Pancreas (tissue), 10 donors: ENCODE measurements at places on chromosomes 5 and 9.
A peak's percentile ranks its signal among the peaks of the same experiment; 100 is the strongest.

DNA sequence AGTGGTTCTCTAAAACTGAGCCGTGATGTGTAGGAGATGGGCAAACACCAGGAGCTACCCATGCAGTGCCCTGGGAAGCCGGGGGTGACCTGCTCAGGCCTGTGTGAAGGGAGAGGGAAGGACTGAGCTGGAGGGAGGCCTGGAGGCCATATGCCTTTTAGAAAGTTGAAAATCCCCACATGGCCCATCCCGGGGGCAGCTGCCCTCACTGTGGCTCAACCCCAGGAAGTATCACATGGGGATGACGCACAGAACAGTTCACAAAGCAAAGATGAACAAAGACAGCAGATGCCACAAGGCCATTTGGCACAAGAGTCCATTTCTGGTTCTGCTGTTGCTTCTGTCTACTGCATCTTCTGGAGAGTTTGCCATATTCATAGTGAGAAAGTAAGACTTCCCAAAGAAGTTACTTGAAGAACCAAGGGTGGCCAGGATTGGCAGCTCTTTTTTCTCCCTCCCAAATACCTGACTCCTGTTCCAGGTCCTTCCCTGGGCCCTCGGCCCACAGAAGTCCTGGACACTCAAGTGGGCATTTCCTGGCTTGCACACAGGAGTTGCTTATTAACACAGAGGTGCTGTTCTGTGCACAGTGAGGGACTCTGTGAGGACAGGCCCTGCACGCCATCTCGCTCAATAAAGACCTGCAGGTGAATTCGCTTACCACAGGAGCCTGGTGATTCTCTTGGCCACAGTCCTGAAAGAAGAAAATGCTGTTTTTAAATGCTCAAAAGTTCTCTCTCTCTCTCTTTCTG, 25.1 kb downstream of the ACSL6 start:
- DNase-seq = peak; percentile 17

- DNase-seq = no peak
Measured at GRCh38 chr5:75167345-75167744, 69.3 kb downstream of the ANKRD31 start.

DNA sequence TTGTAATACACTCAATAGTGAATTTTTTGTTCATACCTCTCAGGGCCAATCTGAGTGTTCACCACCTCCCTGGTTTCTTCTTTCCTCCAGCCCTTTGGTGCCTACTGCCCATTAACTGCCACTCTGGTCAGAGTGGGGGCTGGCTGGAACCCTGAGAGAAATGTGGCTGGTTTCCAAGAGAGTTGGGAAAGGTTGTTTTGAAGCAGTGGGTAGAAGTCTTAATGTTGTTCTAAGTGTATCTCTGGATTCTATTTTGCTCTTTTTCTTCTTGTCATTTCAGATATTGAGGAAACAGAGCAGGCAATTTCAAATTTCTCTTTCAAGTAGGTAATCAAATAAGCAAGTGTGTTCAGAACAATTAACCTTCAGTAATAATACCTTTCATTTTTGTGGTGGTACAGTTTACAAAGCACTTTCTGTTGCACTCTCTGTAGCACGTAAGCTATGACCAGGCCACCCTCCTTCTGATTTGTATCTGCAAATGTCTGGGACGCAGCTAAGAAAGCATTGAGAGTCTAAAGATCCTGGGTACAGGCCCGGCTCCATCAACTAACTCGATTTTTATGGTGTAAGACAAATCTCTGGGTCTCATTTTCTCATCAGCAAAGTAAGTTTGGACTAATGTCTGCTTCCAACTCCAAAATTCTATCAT, 8.4 kb downstream of the SLC1A3 start:
- DNase-seq = no peak

- no peak for DNase-seq
Measured at GRCh38 chr9:104795857-104796256, 31.9 kb downstream of the NIPSNAP3B start.

- no peak for DNase-seq
Measured at GRCh38 chr9:127051881-127052595, 70.4 kb downstream of the ANGPTL2 start.
